Activated naive CD8-positive, alpha-beta T cell treated with anti-CD3 and anti-CD28 coated beads, Interleukin-2, amount 10 ng/mL, durations not matched to agents 7 days and 5 days (primary cell): ENCODE measurements at places on chromosomes 1 and 21. TPM values are rescaled to one million over a fixed set of nuclear protein-coding genes. Genes with fewer than 3 reads are reported as not detected.

The RNF186 gene
- not detected for total RNA-seq

The TNFRSF25 gene
- 137 TPM for total RNA-seq

The TACSTD2 gene
- total RNA-seq, result not detected

The BCAN gene
- total RNA-seq, result not detected

The NPHS2 gene
- total RNA-seq, result not detected

The IL12RB2 gene
- total RNA-seq, result 14.5 TPM

The KLHDC9 gene
- total RNA-seq, result 1.2 TPM

The RPS27 gene
- total RNA-seq, result 3,734 TPM

The HRNR gene
- not detected for total RNA-seq

The RAVER2 gene
- total RNA-seq, result 9.2 TPM
